ENCODE measurements at places on chromosomes 13 and 19. TPM values are rescaled to one million over a fixed set of nuclear protein-coding genes. Genes with fewer than 3 reads are reported as not detected.
A peak's percentile ranks its signal among the peaks of the same experiment; 100 is the strongest.

The TBC1D4 gene
- 64.3 TPM for total RNA-seq

The ZNF135 gene
- total RNA-seq, result 2.5 TPM

The CEACAM8 gene
- not detected for total RNA-seq

DNA sequence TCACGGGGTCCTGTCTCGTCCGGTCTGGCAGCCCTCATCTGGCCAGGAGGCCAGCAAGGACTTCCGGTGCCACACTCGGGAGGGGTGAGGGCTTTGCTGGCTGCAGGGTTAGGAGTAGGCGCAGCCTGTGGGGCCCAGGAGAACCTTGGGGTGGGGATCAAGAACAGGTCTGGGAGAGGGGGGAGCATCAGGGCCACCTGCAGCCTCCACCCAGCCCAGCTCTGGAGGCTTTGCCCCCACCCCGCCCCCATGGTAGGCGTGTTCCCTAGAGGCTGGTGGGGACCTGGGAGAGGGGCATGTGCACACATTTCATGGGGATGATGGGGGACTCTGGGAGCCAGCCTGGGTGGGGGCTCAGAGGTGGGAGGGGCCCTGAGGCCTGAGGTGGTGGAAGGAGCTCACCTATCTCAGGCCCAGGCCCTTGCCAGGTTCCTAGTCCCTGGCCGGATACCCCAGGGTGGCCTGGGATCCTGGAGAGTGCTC, 23.3 kb downstream of the WTIP start:
- no peak for DNase-seq

DNA sequence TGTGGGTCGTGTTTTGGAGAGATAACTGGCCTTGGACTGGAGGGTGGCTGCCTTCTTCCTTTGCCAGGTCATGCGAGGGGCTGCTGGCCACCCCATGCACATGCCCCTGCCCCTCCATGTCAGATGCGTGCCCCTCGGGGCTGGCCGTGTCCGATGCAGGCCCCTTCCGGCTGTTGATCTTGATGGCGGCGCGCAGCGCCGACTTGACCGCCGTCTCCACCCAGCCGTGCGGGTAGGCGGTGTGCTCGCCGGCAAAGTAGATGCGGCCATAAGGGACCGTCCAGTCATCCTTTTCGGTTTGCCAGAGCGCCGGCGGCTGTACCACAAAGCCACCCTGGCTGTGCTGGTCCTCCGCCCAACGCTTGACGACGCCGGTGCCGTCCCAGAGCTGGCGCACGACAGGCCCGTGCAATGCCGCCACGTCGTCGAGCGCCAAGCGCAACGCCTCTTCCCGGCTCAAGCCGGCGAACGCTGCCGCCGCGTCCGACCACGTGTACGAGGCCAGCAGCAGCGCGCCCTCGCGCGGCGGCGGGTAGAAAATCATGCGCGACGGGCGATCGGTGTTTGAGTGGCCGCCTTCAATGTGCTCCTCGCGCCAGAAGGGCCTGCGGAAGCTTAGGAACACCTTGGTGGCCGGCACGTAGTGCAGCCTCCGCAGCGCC, 6.9 kb downstream of the IL4I1 start:
- DNase-seq, result peak; percentile 76

- no peak for DNase-seq
Measured at GRCh38 chr19:51219307-51219706, 5.6 kb upstream of the CD33 start.

DNA sequence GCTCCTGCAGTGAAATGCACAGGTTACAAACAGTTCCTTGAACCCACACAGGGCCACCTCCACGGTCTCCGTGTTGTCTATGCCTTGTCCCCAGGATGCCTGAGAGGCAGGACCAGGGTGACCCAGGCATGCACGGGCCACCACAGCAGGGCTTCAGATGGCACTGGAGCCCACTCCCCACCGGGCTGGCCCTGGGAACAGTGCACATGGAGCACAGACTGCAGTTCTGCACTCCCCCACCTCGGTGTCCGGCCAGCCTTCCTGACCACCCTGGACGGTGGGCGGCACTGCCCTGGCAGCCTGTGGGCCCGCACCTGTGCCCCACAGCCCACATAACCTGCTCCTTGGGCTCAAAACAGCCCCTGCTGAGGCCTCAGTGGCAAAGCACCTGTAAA, 14.3 kb upstream of the SLC35E1 start:
- DNase-seq, result no peak

DNA sequence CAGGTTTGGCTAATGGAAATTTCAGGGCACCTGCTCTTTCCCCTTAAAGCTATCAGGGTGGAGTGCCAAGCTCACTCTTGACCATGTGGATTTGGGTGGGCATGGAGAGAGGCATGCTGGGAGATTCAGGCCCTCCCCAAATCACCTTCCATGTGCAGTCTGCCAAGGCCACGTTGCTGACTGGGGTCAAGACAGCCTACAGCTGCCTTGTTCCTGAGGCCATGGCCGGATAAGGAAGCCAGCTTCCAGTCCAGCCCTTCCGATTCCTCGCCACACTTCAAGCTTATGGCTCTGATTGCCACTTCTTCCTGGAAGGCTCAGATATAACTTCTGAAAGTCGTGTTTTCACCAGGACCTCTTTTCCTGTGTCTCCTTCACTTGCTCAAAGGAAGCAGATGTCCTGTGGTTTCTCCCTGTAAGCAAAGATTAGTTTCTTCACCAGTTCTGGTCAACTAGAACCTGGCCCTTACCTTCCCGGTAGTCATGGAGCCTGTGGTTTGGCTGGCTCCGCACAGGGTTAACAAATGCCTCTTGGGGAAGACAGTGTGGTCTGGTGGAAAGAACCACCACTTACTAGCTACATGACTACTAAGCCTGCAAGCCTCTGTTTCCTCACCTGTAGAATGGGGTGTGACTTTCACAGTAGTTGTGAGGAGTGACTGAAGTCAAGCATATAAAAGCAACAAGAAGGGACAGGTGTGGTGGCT, 16.1 kb upstream of the TPT1 start:
- no peak for DNase-seq
